ENCODE measurements at places on chromosomes 12 and 14.

GRCh38 chr12:26786491-26786864 lies 46.5 kb downstream of the ITPR2 start:
- DNase-seq = no peak

- DNase-seq = no peak
Measured at GRCh38 chr14:71532344-71532743, 399.9 kb upstream of the RGS6 start.

- DNase-seq = no peak
Measured at GRCh38 chr12:92561543-92561899, 141.3 kb upstream of the PLEKHG7 start.

- DNase-seq = no peak
Measured at GRCh38 chr14:24110060-24110459, 4.5 kb upstream of the DCAF11 start.

- DNase-seq = no peak
Measured at GRCh38 chr12:4723226-4723625, 3.0 kb downstream of the GALNT8 start.

GRCh38 chr12:82415402-82415801 lies 57.1 kb downstream of the METTL25 start:
- DNase-seq = no peak

DNA sequence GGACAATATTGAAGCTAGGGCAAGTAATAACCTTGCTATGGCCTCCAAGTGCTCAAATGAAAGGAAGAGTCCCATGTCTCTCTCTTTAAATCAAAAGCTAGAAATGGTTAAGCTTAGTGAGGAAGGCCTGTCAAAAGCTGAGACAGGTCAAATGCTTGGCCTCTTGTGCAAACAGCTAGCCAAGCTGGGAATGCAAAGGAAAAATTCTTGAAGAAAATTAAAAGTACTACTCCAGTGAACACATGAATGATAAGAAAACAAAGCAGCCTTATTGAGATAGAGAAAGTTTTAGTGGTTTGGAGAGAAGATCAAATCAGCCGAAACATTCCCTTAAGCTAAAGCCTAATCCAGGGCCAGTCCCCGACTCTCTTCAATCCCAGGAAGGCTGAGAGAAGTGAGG lies 84.1 kb upstream of the PLEKHA5 start:
- no peak for DNase-seq

- DNase-seq = no peak
Measured at GRCh38 chr12:3562484-3562883, 71.5 kb downstream of the PRMT8 start.

GRCh38 chr12:76548222-76548837 lies 11.2 kb downstream of the OSBPL8 start:
- DNase-seq = no peak

- no peak for DNase-seq
Measured at GRCh38 chr12:96670334-96670899, 181.0 kb downstream of the CFAP54 start.
